Activated effector memory CD4-positive, alpha-beta T cell treated with anti-CD3 and anti-CD28 coated beads, Interleukin-2, amount 50 U/mL, for 16 hours (primary cell): ENCODE measurements at places on chromosomes 4 and X.
A peak's percentile ranks its signal among the peaks of the same experiment; 100 is the strongest.

- DNase-seq: no peak
These were observed 71.2 kb downstream of the SUPT20HL2 start for GRCh38 chrX:24242649-24243175.

DNA sequence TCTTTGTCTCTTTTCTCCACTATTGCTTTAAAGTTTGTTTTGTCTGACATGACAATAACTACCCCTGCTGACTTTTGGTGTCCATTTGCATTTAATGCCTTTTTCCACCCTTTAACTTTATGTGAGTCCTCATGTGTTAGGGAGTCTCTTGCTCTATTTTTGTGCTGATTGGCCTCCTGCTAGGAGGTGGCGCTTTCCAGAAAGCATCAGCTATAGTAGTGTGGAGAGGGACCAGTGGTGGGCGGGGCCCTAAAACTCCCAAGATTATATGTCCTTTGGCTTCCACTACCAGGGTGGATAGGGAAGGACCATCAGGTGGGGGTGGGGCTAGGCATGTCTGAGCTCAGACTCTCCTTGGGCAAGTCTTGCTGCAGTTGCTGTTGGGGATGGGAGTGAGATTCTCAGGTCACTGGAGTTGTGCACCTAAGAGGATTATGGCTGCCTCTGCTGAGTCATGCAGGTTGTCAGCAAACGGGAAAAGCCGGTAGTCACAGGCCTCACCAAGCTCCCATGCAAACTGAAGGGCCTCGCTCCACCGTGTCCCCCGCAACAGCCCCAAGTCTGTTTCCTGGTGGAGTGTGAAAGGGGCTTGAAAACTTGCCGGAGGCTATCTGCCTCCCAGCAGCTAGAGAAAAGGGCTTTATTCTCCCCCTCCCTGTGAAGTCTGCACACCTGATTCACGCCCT, 156.3 kb downstream of the CPEB2 start:
- no peak for DNase-seq

DNA sequence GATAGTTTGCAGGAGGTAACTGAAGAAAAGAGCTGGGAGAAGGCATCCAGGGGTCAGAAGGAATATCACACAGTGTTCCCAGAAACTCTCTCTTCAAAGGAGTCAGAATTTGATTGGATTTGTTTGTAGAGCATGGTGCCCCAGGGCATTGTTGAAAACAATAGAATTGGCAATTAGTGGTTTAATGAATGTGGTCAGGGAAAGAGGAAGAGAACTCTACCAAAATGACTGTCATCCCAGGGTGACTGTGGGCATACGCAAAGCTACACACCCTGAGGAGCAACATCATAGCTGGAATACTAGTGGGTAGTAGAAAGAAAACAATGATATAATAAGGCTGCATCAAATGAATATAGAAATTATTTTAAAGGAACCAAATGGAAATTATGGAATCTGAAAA, 21.5 kb downstream of the TNIP2 start:
- DNase-seq: no peak

- peak; percentile 64 for DNase-seq
These were observed 18.1 kb upstream of the ZXDB start for GRCh38 chrX:57573754-57574153.

GRCh38 chr4:60081839-60082238, 1118.3 kb upstream of the ADGRL3 start:
- no peak for DNase-seq

DNA sequence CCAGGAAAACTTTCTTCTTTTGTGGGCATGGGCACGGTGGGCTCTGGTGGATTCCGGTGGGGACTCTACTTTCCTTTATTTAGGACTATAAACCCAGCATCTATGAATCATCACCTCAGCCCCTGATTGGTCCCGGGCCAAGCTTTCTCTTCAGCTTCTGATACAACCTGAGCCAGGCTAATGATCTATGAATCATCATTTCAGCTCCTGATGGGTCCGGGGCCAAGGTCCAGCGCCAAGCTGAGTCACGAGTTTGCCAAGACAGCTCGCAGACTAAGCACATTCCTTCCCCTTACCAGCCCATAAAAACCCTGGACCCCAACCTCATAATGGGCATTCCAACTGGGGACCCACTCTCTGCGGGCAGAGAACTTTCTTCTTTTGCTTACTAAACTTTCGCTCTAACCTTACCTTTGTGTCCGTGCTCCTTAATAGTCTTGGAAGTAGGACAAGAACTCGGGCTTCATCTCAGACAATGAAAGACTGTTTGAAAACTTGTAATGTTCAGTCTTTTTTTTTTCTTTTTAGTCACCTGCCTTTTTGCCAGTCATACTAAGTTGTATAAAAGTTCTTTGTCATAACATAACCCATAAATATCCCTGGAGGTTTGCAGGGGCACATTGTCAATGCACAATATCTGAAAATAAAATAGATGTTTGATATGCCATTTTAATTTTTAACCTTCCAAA, 904.9 kb upstream of the EPHA5 start:
- no peak for DNase-seq

DNA sequence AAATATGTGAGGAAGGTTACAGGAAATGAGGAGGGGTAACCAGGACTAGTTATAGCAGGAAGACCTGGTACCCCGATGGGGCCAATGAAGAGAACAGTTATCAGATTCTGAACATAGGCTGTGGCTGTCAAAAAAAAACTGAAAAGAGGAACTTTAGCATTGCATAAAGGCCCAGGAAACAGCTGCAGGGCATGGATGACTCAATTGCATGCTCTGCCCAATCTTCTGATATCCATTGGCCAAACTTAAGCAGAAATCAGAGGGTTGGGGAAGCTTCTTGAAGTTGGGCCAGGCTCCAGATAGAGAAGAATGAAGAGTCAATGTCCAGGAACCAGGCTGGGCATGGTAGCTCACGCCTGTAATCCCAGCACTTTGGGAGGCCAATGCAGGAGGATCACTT, 1222.4 kb upstream of the PRKX start:
- no peak for DNase-seq

DNA sequence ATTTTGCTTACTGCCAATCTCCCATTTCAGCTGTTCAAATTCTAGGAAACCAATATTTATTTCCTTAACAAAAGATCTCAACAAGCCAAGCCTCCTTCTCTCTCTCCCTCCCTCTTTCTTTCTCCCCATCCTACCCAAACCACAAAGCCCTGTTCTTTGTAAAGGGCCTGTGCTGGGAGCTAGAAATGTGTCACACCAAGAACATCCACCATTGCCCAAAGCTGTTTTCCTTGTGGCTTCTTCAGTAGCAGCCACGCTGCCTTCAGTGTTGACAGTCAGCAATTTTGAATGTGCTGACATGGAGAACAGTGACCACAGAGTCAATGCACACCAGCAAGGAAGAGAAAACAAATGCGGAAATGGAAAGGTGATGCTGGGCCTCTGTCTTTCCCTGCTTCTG, 203.0 kb downstream of the MAML3 start:
- no peak for DNase-seq

DNA sequence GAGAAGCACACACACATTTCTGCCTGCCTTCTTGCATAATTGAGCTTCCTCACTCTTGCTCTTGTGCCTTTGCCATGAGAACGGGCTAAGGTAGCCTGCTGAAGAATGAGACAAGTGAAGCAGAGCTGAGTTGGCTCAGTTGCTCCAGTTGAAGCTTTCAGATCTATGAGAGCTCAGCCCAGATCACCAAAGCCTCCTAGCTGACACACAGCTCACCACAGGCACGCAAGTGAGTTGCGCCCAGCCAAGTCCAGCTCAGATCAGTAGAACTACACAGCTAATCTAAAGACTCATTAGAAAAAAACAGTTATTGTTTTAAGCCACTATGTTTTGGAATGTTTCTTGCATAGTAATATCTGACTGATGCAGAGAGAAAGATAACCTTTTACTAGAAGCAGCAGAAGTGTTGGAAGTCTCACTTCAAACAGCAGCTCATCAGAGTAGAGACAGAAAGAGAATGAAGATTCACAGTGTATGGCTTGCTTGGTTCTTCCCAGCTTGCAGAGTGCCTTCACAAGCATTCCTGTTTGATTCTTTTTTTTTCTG, 362.4 kb downstream of the MID1IP1 start:
- DNase-seq: peak; percentile 64

- no peak for DNase-seq
These were observed 42.6 kb downstream of the DDIT4L start for GRCh38 chr4:100147684-100148083.

DNA sequence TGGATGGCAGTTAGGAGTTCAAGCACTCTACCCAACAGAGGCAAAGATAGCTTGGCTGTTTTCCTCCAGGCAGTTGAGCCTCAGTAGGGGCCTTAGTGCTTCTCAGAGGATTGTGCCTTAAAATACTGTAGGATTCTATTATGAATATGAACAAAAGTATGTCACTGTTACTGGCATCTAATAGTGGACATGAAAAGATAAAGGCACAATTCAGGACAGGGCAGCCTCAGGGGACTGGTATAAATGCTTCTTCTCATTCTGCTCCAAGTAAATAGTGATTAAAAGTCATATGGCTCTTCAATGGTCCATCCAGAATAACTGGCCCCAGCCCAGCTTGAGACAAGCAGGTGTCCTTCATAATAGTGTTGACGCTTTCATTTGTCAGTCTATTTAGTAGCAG, 17.7 kb downstream of the COL4A6 start:
- no peak for DNase-seq

- no peak for DNase-seq
These were observed at the start of gene AMER1 for GRCh38 chrX:64205441-64205734. AMER1 (minus strand) TSS chrX:64205708; CDS start chrX:64193286, 12,422 bp downstream.

DNA sequence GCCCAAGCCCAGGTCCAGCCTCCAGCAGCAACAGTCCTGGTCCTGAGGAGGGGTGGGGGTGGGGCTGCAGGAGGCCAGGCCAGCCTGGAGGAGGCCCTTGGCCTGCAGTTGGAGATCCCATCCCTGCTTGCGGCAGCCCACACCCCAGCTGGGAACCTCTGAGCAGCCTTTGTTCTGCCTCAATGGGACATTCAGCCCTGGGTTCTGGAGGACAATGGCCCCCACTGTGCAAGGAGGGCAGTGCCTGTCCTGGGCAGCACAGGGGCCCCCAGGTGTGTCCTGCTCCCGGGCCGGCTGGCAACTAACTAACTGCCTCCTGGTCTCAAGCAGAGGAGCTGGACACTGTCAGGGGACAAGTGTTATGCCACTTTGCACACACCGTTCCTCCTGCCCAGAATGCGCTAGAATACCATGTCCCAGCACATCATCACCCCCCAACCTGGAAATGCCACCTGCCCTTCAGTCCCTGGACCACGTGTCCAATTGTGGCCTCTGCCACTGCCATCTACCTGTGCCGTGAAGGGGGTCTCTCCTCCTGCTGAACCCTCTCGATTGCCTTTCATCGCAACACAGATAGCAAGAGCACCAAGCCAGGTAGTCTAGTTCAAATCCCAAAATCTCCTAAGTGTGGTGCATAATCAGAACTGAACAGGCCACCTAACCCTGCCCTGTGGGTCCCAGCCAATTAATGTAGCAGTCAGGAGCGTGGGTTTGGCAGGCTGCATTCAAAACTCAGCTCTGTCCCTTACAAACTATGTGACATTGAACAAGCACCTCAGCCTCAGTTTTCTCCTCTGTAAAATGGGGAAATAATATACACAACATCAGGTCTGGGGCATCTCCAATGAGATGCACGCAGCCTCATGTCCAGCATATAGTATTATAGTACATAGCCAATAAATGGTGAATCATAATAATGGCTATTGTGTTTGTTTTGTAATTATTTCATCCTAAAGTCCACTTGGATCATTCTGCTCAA, 8.8 kb downstream of the PPP2R2C start:
- DNase-seq: peak; percentile 58

DNA sequence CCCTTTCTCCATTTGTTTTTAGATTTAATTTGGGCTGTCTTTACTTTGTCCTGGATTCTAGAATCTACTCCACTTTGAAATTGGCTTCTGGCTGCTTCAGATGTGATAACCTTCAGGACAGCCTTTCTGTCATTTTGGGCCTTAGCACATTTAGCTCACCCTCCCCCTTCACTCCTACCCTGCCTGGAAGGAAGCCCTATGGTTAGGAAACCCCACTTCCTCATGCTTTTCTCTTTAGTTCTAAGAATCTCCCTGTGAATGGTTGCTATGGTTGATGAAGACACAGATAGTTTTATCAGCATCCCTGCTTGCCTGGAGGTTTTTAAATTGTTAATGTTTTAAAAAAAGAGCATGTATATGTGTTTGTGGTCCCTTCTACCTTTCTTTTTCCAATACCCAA, 100.7 kb upstream of the PTPN13 start:
- no peak for DNase-seq

- peak; percentile 84 for DNase-seq
These were observed 212.6 kb downstream of the SPOCK3 start for GRCh38 chr4:167021545-167022155.

- DNase-seq: peak; percentile 77
These were observed 2.4 kb upstream of the SH3KBP1 start for GRCh38 chrX:19889582-19890342.

- no peak for DNase-seq
These were observed 119.3 kb upstream of the CLNK start for GRCh38 chr4:10803713-10804343.

DNA sequence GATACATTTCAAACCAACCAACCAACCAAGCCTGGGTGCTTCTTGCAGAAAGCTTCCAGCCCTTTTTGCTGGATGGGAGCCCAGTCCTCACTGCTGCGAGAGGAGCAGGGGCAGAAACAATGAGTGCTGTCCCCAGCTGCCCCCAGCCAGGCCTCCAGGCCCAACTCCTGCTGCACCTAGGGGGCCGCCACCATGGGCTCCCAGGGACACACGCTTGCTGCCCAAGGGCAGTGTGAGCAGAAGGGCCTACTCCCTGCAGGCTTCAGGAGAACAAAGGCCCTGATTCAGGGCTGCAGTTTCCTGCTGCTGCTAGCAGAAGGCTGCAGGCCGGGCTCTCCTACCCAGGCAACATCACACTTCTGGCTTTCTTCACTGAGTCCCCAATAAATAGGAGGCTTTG, 37.7 kb upstream of the ENPP6 start:
- no peak for DNase-seq

GRCh38 chr4:150476776-150477175, 105.2 kb upstream of the MAB21L2 start:
- DNase-seq: no peak

DNA sequence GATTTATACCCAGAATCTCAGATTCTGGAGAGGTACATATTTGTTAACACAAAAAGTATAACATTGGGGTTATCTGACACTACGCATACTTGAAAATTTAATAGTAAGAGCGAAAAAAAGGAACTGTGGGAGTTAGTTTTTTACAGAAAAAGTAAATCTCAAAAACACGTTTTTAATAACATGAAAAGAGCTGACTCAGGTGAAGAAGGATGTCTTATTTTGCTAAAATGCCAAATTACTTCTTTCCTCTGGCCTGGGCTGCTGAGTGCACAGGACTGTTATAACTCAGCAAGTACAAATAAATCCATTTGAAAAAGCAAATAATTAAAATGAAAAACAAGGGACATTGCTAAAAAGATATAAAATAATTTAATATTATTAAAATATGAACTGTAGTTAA, 1322.9 kb downstream of the ARAP2 start:
- no peak for DNase-seq

- DNase-seq: no peak
These were observed 2248.1 kb downstream of the ARAP2 start for GRCh38 chr4:33996075-33996718.
